Nucleus accumbens (tissue), 56 donors: ENCODE measurements at places on chromosomes 1 and 21.

GRCh38 chr1:228920831-228921230, 185.6 kb downstream of the RHOU start:
- DNase-seq = no peak

- DNase-seq = no peak
Measured at GRCh38 chr1:244545511-244545910, 84.4 kb downstream of the CATSPERE start.

- DNase-seq = no peak
Measured at GRCh38 chr21:28832013-28832714, 160.5 kb downstream of the LTN1 start.

- DNase-seq = no peak
Measured at GRCh38 chr1:115400426-115400825, 62.4 kb upstream of the NGF start.

GRCh38 chr1:183612407-183612806, 22.1 kb upstream of the NCF2 start:
- no peak for DNase-seq

DNA sequence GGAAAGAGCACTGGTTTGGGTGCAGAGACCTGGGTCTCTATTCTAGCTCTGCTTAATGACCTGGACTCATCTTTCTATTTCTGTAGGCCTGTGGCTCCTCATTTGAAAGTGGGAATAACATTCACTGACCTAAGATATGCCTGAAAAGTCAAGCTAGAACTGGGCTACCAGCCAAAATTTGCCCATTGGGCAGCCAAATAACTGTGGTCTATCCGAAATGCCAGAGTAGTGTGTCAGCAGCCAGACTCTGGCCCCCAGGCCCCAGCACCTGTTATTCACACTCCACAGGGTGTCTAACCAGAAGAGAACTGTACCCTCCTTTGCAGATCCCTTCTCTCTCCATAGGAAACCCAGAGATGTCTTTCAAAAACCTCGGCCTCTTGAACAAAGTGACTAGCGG, 12.6 kb downstream of the DAB1 start:
- DNase-seq = no peak

GRCh38 chr1:168506204-168506819, 37.5 kb downstream of the XCL2 start:
- DNase-seq = no peak
